Hippocampal formation (tissue), 2 donors: ENCODE measurements at places on chromosomes 12 and 14.
A peak's percentile ranks its signal among the peaks of the same experiment; 100 is the strongest.

DNA sequence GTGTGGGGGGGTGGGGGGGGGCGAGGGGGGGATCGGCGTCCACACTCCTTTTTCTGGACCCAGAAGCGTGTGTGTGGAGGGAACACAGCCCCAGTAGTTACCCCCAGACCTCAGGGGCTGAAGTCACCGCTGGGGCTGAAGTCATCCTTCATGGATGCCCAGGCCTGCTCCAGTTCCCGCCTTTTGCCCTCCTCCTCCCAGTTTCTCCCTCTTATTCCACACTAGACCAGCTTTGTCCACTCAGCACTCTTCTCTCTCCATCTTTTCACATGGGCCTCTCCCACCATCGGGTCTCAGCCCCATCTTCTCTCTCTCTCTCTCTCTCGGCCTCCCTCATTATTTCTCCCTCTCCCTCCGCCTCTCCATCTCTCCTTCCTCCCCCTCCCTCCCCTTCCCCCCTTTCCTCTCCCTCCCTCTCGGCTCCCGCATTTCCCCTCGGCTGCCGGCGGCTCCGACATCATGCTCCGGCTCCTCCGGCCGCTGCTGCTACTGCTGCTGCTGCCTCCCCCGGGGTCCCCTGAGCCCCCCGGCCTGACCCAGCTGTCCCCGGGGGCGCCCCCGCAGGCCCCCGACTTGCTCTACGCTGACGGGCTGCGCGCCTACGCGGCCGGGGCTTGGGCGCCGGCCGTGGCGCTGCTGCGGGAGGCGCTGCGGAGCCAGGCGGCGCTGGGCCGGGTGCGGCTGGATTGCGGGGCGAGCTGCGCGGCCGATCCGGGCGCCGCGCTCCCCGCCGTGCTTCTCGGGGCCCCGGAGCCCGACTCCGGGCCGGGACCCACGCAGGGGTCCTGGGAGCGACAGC, at the start of gene P3H3:
Gene P3H3 (plus strand): TSS at position 426 of the 799 bp plus-strand sequence. CDS start 34 bp downstream, at position 460.
- DNase-seq: peak; percentile 15

DNA sequence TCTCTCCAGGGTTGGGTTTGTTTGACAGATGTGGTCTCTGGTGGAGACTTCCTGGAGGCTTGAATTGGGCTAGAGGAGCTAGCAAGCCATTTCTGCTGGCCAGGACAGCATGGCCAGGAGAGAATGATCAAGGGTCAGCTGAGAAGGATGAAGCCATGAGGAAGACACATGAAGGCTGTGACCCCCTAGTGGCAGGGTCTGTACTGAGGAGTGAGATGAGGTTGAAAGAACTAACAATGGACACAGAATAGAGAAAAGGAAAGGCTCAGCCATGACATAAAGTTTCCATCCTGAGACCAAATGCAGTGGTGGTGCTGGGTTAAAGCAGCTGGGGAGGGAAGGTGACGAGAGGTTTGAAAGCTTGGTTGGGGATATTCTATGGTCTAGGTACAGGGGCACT, 89.9 kb downstream of the NT5DC3 start:
- DNase-seq: no peak

DNA sequence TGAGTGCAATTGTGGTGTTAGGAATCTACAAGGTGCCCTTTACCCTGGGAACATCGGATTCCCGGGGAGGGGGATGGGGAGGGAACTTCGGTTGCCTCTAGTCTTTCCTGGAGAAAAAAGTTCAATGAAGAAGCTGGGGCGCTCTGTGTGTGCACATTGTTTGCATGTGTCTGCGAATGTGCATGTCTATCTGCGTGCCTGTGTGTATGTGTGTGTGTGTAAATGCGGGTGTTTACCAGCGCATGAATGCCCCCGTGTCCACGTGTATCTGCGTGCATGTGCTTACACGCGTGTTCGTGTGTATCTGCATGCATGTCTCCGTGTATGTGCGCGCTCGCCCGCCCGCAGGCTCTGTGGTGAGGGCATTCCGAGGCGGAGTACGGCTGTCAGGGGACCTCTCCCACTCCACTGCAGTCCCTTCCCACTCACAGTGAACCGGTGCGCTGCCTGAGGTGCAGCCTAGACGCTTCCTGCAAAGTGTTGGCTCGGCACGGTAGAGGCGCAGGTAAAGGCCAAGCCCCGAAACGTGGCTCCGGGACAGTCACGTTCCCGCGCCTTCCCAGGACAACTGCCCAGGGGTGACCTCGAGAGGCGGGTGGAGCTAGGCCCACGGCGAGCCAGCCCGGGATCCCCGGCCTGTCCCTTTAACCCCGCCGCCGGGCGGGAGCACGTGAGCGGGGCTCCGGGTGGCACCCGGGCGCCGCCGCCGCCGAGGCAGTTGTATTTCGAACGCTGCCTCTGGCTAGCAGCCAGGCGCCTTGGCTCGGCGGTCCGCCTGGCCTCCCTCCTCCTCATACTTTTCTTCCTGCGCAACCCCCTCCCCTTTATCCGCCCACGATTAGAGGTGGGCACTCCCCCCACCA, 539 bp upstream of the HMGA2 start:
- DNase-seq: no peak

- DNase-seq: no peak
Measured at GRCh38 chr14:67852926-67853604, 33.5 kb downstream of the RAD51B start.

DNA sequence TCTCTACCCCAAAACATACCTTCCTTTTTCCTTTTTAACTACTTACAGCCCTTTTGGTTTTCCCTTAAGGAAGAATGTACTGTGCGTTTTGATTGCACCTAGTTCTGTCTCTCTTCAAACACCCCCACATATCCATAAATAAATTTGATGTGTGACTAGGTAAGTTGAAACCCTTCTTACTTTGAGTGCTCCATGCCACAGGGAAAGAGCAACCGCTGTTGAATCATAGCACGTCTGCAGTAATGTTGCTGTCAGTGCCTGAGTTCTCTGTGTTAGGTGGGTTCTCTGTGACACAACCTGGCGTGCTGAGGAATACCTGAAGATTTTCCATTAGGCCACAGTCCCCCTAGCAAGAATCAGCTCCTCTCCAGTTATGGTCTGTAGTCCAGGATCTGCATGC, 102.1 kb downstream of the FIGNL2 start:
- no peak for DNase-seq
